ENCODE measurements at places on chromosomes 3 and 15.
A peak's percentile ranks its signal among the peaks of the same experiment; 100 is the strongest.

GRCh38 chr3:50412231-50412754, 53.0 kb upstream of the TMEM115 start:
- DNase-seq = no peak

GRCh38 chr3:68173012-68173634, 518.7 kb upstream of the SUCLG2 start:
- no peak for DNase-seq

GRCh38 chr3:7841451-7841850, 660.2 kb upstream of the LMCD1 start:
- no peak for DNase-seq

DNA sequence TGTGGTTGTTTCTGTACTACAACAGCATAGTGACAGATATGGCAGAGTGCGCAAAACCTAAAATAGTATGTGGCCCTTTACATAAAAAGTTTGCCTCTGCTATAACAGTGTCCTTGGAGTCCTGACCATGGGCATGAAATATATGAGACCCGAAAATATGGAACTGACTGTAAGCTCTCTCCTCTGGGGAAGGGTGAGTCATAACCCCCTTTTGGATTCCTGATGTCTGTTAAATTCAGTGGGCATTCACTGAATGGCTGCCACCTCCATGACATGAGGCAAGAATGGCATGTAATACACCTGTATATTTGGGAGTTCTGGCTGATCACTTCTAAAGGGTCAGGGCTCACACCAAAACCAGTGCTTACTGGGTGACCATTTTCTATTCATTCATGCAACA, 6.1 kb downstream of the TBC1D2B start:
- no peak for DNase-seq

DNA sequence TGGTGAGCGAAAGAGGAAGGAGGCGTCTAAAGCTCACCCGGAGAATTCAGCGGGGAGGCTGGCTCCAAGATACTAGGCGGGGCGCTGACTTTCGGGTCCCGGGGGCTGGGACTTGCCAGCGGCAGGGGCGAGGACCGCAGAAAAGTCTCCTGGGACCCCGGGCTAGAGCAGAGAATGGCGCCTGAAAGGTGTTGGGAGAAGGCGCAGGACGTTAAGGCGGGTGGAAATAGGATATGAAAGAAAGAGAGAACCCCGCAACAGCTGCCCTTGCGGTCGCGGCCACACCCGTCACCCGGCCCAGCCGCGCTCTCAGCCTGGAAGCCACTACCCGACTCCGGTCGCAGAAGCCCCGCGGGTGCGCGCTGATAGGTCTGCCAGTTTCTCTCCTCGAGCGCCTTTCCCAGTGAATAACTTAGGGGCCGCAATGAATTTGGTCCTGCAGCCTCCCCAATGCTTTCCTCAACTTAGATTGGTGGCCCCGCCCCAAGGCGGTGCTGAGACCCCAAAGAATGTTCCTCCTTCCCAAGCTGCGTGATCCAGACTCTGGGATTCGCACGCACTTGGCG, 604 bp downstream of the LTK start:
- DNase-seq = peak; percentile 56

DNA sequence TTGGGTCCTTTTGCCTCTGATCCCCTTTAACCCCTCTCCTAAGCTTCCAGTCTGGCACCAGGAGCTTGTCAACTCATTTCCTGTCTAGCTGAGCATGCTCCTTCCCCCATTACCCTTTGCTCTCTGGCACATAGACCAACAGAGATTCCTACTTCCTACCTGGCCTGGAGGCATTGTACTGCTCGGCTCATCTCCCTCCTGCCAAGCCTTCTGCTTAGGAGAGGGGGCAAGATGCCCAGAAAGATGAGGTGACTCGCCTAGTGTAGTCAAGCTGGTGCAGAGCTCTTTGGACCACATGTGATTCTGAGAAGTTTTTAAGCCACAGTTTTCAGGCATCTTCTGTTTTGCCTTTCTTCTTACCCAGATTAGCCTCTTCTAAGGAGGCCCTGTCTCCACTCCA, 95.4 kb downstream of the ZNF621 start:
- DNase-seq = no peak

GRCh38 chr3:100316641-100317069, 17.9 kb upstream of the NIT2 start:
- peak; percentile 13 for DNase-seq

GRCh38 chr3:195224156-195224979, 46.6 kb downstream of the XXYLT1 start:
- DNase-seq = no peak

GRCh38 chr3:143677430-143677829, 170.8 kb downstream of the SLC9A9 start:
- DNase-seq = no peak

Data from nephron progenitor cell (in vitro differentiated cells).